ENCODE measurements at places on chromosomes 6 and 20.

DNA sequence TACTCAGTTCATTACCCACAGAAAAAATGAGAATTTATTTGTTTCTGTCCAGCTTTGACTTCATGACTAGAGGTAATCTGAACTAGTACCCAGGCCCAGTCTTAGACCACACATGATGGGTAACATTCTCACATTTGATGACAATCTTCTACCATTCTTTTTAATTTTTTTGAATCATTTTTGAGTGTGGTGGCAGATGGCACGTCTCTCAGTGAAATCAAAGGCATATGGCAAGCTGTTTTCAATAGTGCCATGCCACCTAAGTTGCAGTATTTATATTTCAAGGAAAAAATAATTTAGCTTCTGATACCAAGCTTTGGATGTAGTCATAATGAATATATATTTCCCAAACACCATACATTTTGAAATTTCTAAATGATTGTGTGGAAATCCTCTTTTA, 88.8 kb upstream of the HS3ST5 start:
- DNase-seq: no peak

DNA sequence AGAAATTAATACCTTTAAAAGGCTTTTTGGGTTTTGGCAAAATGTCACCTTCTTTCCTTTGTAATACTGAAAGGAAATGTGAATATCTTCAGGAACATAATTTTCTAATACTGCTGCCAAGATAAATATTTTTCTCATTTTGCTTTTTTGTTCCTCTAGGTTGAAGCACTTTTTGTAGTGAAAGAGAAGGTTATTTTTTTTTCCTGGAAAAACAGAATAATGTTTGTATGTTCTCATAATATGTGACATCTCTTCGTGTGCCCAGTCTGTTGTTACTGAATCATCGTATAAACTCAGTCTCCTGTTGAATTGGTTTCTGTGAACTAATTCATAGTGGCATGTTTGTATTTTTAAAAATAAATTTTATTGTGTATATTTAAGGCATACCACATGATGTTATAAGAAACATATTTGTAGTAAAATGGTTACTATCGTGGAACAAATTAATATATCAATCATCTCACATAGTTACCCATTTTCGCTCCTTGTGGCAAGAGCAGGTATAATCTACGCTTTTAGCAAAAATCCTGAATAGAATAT, 74.4 kb downstream of the SH3BGRL2 start:
- DNase-seq: no peak

- no peak for DNase-seq
These were observed 27.4 kb upstream of the PTGIS start for GRCh38 chr20:49595346-49595745.

DNA sequence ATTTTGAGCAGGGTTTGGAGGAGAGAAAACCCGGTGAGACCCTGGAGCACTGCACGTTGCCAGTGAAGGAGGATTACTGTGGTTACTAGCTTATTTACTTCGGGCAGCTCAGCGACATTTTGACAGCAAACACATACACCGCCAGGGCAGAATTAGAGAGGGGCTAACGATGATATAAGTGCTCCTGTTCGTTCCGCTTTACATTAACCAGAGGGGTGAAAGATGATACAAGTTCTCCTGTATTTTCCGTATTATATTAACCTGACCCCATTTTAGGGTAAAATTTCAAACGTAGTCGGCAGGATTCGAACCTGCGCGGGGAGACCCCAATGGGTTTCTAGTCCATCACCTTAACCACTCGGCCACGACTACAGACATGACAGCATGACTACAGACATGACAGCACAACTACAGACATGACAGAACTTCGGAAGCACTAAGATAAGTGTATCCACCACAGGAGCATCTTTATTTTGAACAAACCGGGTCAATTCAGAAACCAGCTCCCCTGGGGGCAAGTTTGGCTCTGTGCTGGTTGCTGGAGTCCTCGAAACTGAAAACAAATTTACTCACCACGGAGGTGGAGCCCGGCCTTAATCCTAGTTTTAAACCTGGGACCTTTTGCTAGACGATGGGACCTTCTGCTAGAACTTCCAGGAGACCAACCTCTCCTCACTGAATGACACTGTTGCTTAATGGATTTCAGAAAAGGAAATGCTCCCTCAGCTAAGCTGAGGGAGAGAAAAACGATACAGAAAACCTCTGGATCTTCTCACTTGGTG, 80.4 kb upstream of the ZNF184 start:
- DNase-seq: no peak

GRCh38 chr20:58407201-58407873, 18.3 kb downstream of the VAPB start:
- no peak for DNase-seq

DNA sequence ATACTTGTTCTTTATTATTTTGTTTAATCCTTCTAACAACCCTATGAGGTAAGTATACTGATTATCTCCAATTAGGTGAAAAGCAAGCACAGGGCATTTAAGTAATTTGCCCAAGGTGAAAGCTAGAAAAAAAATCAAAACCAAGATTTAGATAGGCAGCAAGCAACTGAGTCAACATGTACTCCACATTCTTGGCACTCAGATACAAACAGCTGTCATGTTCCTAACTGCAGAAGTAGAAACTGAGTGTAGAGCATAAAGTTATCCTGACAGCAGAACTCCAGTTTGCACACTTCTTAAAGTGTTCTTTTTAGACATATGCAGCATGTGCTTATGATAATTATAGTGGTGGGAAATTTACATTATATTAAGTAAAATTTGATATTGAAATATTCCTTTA, 278.1 kb downstream of the MEI4 start:
- no peak for DNase-seq

- no peak for DNase-seq
These were observed 6.4 kb upstream of the EXOC2 start for GRCh38 chr6:699319-699718.

DNA sequence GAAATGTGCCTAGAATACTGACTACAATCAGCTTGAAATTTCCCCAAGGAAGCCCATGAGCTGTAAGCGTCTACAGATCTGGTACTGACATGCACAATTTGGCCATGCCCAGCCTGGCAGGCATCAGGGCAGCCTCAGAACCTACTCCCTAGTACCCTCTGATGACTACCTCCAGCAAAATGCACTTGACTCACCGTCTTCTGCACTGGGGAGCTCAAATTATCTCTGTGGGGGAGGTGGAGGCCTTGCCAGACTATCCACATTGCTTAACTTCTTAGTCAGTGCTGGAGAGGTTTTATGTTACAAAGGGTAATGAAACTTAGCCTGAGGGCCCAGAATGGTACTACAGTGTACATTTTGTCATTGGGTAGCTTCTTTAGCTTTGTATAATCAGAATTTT, 126.0 kb upstream of the ADGRF1 start:
- DNase-seq: no peak

DNA sequence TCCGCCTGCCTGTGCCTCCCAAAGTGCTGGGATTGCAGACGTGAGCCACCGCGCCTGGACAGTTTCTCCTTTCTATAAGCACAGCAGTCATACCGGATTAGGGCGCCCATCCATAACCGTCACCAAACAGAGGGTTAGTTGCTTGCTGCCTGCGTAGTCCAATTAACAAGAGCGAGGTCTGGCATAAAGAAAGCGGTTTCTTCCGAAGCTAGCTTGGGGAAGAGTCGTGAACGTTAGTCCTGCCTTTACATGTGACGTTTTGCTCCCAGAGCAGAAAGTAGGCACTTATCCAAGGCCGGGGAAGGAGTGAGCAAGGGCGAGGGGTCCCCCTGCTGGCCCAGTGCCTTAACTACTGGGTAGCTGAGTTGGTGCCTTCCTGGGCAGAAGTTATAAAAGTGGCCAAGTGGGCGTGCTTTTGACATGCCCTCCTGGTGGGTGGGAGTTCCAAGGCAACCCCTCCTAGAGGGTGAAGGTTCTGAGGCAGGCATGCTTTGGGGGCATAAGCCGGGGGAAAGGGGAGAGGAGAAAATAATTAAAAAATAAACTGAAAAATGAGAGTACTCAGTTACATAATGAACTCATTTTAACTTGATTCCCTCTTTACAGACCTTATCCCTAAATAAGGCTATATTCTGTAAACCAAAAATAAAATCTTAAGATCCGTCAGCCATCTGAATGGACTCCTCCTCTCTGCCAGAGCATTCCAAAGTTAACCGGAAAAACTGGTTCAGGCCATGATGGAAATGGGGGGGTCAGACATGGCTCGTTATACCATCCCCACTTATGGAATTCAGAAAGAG, 88.0 kb downstream of the FAM217A start:
- DNase-seq: peak; percentile 40

GRCh38 chr20:57482148-57482547, 42.8 kb downstream of the CTCFL start:
- DNase-seq: no peak

- DNase-seq: no peak
These were observed 152.1 kb upstream of the SMLR1 start for GRCh38 chr6:130675072-130675471.

- no peak for DNase-seq
These were observed 101.5 kb downstream of the POPDC3 start for GRCh38 chr6:105078386-105078708.

GRCh38 chr6:34146801-34147592, 1.1 kb upstream of the GRM4 start:
- no peak for DNase-seq

DNA sequence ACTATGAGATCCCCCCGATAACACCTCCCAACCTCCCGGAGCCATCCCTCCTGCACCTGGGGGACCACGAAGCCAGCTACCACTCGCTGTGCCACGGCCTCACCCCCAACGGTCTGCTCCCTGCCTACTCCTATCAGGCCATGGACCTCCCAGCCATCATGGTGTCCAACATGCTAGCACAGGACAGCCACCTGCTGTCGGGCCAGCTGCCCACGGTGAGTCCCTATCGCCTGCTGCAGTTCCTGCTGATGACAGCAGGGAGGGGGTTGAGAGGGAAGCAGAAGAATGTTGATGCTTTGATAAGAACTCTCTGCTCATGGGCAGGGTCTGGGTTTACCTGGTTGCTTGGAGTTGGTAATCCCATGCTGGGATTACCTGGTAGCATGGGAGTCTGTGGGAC, 91.9 kb downstream of the TOX2 start:
- DNase-seq: no peak

DNA sequence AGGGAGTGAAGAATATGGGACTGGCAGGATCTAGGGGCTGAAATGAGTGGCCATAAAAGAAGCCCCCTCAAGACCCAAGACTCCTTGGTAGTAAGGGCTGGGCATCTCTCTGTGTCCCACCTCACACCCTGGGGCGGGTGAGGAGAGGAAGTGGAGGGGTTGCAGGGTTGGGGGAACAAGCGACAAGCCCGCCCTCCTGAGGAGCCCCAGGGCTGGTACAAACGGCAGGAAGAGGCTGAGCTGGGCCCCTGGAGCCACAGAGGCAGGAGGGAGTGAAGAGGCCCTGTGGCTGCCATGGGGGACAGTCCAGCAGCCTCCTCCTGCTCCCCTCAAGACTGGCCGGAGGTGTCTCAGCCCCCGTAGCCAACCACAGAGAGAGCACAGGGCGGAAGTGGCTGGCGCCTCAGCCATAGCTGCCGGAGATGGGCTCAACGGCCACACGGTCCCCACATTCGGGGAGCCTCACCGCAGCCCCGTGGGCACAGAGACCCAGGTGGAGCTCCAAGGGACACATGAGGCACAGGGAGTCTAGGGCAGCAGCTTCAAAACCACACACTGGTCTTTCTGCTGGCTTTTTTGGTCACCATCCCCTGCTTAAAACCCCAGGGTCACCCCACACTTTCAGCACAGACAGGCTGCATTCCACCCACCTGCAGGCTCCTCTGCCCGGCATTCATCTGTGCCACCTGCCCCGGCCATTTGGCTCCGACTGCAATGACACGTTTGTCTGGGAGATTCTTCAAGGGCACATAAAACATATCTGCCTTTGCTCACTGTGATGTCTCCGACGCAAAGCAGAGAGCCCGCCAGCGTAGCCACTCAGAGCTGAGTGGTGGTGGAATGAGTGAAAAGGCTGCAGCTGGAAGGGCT, 524 bp downstream of the C20orf203 start:
- DNase-seq: peak; percentile 49

GRCh38 chr6:53199156-53199555, 50.5 kb upstream of the GCM1 start:
- DNase-seq: peak; percentile 58

GRCh38 chr6:69866351-69866769, at the start of gene COL19A1:
Gene COL19A1, plus strand, starts transcription at chr6:69866556. Its CDS starts 13,012 bp downstream, at chr6:69879568.
- DNase-seq: no peak

GRCh38 chr20:62733526-62733842, 24.8 kb downstream of the NTSR1 start:
- no peak for DNase-seq

GRCh38 chr6:1581120-1581991, 28.4 kb upstream of the FOXC1 start:
- DNase-seq: no peak

GRCh38 chr6:128394167-128394566, 126.2 kb downstream of the PTPRK start:
- DNase-seq: no peak

DNA sequence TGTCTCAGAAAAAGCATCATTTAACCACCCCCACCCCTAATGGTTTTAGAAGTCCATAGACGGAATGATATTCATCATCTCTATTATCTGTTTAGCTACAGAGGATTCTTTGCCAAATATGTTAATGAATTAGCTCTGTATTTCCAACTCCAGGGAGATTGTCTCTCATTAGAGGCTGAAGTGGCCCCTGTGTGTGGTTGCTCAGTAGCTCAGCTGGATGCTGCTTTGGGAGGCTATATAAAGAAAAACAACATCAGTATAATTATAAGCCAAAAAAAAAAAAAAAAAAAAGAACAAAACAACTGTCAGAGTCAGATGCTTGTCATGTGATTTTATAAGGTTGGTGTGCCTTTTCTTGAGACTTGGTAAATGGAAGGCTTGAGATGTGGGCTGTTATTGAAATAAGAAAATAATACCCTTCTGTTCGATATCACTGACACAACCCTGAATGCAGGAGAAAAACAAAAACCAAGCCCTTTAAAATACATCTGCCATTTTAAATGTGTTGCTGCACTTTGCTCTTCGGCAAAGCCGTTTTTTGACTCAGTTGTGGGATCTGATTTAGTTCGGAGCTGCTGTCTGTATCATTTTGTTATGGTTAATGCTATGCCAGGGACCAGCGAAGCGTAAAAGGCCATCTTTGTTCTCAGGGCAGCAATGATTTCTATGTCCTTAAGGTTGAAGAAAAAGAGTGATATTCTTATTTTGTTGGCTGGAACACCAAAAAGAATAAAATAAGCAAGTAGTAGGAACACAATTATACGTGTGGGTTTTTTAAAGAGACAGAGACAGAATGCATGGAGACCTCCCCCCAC, 422.6 kb downstream of the QKI start:
- DNase-seq: no peak

Measured in GM19239 (cell line).